ENCODE measurements at places on chromosomes 11 and 22.

- no peak for DNase-seq
These were observed 1.1 kb downstream of the MTA2 start for GRCh38 chr11:62600367-62601121.

DNA sequence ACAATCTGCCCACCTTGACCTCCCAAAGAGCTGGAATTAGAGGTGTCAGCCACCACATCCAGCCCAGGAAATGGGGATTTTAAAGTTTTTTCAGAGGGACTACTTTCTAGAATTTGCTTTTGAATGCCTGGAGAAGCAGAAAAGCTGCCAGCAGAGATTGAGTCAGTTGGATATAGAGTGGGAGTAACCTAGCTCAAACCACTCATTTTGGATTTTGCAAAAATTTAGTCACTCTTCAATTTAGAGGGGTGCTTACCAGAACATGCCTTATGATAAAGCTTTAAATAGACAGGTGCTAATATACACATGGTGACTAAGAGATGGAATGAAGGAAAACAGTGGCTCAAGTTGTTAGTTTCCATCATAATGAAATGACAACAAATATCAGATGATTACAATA is 26.5 kb upstream of the PSMA1 start:
- no peak for DNase-seq

DNA sequence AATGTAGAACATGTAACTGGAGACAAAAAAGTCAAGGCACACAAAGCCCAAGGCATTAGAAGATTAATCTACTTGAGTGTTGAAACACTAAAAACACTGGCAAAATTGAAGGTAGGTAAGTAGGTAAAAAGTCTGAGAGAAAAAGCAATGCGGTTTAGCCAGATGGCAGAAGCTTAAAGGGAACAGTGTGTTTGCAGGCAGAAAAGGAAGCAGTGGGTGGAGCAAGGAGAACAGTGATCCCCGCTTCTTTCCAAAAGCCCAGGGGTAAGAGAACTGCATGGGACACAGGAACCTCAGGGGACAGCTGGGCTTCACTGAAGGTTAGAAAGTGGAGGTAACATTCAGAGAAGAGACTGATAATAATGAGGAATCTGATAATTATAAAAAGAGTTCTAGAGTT is 16.0 kb downstream of the MRE11 start:
- DNase-seq: no peak

DNA sequence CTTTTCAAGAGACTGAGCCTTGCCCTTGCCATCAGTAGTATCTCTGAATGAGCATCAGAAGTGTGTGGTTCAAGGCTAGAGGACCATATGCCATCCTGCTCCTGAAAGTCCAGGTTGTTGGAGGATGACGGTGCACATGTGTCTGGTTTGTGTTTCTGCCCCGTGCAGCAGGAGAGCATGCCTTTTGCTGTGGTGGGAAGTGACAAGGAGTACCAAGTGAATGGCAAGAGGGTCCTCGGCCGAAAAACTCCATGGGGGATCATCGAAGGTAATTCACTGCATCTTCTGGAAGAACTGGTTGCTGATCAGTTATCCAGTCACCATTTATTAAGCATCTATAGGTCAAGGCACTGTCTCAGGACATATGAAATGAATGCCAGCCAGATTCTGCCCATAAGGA is 6.1 kb upstream of the WBP2NL start:
- no peak for DNase-seq

DNA sequence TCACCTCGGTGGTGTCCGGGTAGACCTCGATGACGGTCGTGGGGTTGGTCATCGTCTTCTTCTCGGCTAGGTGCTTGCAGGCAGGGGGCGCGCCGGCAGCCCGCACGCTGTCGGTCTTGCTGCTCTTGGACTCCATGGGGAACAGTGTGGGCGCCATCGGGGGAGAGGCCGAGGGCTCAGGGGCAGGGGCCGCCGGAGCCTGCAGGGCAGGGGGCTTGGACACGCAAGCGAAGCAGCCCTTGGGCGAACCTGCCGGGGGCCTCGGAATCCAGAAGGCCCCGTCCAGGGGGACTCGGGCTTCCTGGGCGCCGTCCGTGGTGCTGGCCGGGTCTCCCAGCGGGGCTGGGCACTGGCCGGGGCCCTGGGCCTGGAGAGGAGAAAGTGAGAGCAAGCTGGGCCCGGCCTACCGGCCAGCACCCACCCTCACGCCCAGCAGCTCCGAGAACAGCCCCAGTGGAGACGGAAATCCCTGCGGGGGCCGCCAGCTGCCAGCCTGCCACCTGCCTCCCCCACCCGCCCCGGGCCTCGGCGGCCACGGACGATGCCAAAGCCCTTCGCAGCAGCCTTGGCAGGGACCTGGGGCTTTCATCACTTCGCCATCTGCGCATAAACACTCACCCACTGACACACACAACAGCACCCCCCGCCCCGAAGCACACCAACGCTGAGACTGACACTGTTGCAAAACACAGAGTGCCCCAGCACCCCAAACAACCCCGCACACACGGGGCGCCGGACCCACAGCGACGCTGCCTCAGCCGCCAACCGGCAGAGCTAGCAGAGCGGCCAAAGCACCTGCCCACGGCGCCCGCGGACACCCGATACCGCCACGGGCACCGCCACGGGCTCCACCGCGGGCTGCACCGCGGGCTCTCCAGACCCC is 2.4 kb downstream of the IFITM10 start:
- no peak for DNase-seq

DNA sequence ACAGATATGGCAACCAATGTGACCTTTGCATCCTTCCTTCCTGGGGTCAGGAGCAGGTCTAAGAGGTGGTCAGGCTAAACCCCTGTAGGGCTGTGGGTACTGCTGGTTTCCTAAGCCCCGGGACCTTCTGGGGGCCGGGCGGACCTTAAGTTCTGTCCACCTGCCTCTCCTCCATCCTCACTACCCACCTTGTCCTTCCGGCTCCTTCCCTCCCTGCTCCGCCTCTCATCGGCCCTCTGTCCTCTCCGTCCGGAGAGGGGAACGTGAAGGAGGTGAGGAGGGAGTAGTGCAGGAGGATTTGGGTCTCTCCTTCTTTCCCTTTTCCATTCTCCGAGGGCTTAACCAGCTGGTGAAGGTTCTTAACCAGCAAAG is 28.3 kb upstream of the PARVB start:
- DNase-seq: no peak

- DNase-seq: no peak
These were observed 24.4 kb downstream of the ADAMTS8 start for GRCh38 chr11:130403967-130404366.

- DNase-seq: no peak
These were observed 191.9 kb upstream of the DDI1 start for GRCh38 chr11:103844327-103845215.

DNA sequence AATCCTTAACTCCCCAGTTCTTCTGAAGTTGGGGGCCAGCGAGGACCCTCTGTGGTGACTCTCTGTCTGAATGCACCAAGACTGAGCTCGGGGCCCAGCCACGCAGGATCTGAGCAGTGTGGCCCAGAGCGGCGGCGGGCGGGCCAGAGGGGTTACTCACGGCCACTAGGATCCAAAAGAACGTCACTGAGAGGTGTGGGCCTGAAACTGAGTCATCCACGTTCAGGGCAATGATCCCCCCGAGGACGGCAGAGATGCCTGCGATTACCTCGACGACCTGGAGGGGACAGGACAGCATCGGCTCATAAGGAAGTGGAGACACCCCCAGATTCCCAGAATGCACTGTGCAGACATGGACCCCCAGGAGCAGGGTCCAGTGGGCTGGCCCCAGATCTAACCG is 11.2 kb downstream of the MLC1 start:
- no peak for DNase-seq

- DNase-seq: no peak
These were observed 62.2 kb downstream of the BCL2L13 start for GRCh38 chr22:17700778-17701177.

DNA sequence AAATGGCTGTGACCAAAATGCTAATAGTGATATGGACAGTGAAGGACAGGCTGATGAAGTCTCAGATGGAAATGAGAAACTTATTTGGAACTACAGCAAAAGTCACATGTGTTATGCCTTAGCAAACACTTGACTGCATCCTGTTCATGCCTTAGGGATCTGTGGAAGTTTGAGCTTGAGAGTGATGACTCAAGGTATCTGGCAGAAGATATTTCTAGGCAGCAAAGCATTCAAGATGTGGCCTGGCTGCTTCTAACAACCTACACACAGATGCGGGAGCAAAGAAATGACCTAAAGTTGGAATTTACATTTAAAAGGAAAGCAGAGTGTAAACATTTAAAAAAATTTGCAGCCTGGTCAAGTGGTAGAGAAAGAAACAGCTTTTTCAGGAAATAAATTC is 28.1 kb upstream of the CD81 start:
- DNase-seq: no peak
